CD8-positive, alpha-beta memory T cell (primary cell): ENCODE measurements at places on chromosomes 13 and 19. TPM values are rescaled to one million over a fixed set of nuclear protein-coding genes. Genes with fewer than 3 reads are reported as not detected.

LCP1 gene
- 869 TPM for total RNA-seq

CRX gene
- not detected for total RNA-seq

DNA sequence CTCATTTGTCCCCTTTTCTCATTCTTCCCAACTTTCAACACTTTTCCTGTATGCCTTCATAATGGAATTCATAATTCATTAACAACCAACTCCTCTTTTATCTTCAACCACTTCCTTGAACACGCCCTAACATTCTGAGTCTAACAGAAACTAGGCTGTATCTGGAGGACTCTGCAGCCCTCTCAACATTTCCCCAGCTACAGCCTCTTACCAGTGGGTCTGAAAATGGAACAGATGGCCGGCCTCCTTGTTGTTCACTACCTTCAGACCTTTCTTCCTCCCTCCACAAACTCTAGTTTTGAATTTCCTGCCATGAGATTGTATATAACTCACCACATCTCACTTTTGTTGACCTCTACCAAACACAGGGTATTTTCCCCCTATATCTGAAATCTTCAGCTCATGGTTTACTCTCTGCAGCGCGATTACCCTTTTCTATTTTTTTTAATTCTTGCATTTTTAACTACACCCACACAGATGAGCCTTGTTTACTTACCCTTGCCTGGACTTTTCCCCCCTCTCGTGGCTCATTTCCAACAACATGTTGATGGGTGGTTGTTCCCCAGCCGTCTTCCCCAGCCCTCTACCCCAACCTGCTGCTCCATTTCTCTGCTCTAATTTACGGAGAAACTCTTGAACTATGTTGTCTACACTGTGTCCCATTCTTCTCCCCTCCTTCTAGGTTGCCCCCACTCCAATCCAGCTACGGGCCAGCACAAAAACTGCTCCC, 846 bp downstream of the ZNF790 start:
- H3K27me3 ChIP-seq = no peaks in the 10 kb centered on the region
- H3K4me1 ChIP-seq = peaks cover 14% of the 10 kb centered on the region
- peak overlapping the region; percentile 77 for H3K27ac ChIP-seq
- H3K4me3 ChIP-seq = peak overlapping the region; percentile 69

- H3K4me1 ChIP-seq = no peaks in the 10 kb centered on the region
- H3K27me3 ChIP-seq = no peaks in the 10 kb centered on the region
- no peak overlapping the region for H3K4me3 ChIP-seq
- no peak overlapping the region for H3K27ac ChIP-seq
- no peaks in the 10 kb centered on the region for H3K36me3 ChIP-seq
Measured at GRCh38 chr19:32206065-32206464, 139.3 kb upstream of the ZNF507 start.
